ENCODE measurements at places on chromosomes 3 and 15.

DNA sequence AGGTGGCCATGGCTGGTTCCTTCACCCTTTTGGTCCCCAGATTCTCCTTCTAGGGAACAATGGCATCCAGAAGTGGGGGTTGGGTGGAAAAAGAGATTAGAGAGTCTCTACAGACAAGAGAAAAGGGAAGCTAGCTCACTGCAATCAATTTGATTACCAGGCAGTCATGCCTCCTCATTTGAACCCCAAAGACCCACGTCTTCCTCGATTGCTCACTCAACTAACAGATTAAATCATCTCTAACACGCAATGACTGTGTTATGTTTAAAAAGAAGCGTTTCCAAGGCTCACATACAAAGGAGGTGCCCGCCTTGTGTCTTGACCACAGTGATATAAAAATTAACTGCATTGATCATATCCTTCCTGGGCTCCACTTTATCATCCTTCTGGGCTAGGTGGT, 57.6 kb downstream of the BHLHE40 start:
- DNase-seq: no peak

DNA sequence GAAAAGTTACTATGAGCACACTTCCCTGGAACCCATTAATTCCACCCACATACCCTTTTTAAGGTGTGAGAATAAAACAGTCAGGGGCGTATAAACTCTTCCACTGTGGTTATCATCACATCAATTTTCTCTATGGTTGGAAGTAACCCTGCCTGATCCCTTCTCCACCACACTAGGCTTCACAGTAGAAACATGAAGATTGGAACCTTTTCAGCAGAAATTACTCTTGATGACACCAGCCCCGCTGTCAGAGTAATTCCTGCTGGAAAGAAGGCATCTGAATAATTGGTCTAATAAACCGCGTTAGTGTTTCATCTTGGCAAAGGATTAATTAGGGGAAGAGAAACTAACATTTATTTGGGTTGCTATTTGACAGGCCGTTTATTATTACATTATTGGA, 278.4 kb downstream of the MFSD1 start:
- no peak for DNase-seq

- no peak for DNase-seq
Measured at GRCh38 chr3:124113485-124113884, 121.6 kb upstream of the ROPN1 start.

- DNase-seq: no peak
Measured at GRCh38 chr3:122415104-122415744, 638 bp downstream of the WDR5B start.

DNA sequence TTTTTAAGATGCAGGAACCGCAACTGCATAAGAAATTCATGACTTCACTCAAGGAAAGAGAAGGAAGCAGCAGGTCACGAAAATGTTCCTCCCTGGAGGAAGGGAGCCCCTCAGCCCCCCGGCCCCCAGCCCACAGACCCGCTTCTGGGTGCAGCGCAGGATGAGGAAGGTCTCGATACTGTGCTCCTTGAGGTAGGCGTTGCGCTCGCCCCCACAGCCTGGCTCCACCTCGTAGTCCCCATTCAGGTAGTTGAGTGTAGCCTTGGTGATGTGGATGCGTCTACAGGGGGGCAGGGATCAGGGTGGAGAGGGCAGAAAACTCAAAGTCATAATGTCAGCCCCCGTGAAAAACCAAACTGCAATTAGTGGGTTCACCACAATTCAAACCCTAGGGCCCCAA, 121.4 kb downstream of the ADCY5 start:
- no peak for DNase-seq
